ENCODE measurements at places on chromosomes 6 and 20.

- DNase-seq: no peak
Observed at GRCh38 chr6:42138630-42139619, 3.5 kb downstream of the C6orf132 start.

- no peak for DNase-seq
Observed at GRCh38 chr20:47440857-47441773, 60.6 kb upstream of the NCOA3 start.

DNA sequence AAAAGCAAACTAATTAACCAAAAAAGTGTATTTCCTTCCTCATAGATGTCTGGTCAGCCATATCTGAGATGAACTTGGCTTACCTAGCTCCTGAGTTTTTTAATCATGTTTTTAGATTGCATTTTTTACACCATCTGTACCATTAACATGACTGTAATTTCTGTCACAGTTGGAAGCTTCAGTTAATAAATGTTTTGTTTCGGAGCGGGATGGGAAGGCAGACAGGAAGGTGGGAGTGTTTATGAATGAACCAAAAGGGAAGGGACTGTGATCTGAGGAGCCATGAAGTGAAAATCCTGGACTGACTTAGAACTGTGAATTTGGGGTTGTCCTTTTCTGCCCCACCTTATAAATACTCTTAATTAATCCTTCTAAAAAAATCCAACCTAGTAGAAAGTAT is 445.6 kb upstream of the SOX4 start:
- DNase-seq: no peak

GRCh38 chr6:38153076-38153797 is 333.7 kb downstream of the ZFAND3 start:
- no peak for DNase-seq

- no peak for DNase-seq
Observed at GRCh38 chr6:18654821-18655220, 267.7 kb downstream of the RNF144B start.

- no peak for DNase-seq
Observed at GRCh38 chr6:124679387-124679786, 282.9 kb upstream of the RNF217 start.

DNA sequence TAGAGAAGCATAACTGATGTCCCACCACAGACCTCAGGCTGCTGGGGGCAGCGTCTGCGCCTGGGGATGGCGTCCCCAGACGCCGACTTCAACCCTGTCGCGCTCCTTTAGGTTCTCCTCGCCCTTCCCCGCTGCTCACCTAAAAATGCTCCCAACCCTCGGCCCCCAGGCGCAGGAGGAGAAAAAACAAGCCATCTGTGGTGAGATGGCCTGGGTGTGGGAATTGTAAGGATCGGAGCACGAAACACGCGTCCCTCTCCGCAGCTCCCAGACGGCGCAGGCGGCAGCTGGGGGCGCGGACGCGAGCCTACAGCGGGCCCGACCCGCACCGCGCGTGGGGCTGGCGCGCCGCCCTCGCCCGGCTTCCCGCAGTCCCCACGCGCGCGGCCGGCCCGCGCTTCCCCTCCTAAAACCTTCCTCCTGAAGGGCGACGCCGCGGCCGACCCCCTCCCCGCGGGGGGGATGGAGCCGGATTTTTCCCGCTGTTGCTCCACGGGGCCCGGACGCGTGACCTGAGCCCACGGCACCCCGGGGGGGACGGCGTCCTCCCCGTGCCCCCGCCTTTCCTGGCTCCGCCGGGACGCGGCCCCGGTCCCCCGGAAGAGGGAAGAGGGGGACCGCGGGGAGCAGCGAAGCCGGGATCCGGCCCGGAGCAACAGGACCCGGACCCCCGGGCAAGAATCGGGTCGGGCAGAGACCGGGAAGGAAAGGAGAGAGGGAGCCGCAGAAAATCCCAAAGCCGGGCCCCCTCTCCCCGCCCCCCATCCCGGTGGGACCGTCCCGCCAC is 611 bp downstream of the EPB41L2 start:
- DNase-seq: no peak

DNA sequence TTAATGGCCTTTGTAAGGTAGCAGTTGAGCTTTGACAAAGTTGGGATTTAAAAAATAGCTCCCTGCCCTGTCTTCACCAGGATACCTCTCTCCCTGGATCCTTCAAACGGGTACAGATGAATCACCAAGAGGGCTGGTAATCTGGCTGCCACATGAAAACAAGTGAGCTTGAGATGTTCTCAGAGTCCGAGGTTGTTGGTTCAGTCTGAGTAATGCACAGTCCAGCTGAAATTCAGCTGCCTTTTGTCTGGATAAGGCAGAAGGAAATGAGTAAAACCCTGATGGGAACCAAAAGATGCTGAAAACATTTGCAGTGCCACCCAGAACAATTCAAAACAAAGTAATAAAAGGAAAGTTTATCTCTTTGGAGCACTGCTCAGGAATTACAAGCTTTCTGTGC is 86.8 kb downstream of the GJA1 start:
- DNase-seq: no peak

DNA sequence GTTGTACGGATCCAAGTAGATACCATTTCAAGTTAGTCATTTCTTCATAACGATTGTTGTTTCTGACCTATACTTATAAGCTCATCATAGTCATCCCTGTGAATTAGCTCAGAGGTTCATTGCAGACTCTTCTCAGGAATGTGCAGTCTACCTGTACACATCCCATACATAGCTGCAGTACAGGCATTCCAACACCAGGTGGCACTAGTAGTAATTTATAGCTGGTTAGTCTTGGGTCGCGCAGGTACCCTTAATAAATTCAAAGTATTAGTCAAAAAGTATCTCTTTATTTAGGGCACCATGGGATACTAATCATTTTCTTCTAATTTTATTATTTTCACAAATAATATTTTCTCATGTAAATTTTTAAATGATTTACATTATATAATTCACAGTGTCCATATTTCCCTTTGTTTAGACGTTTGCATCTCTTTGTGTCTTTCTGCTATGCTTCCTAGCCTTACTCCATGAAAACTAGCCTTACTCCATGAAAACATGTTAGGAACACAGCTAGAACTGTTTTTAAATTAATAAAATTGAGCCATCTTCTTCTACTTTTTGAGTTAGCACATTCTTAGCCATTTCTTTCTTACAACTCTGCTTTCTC is 128.6 kb upstream of the FAM83B start:
- no peak for DNase-seq

GRCh38 chr6:127516662-127517273 is 2.4 kb downstream of the MTCL3 start:
- DNase-seq: peak; percentile 53

DNA sequence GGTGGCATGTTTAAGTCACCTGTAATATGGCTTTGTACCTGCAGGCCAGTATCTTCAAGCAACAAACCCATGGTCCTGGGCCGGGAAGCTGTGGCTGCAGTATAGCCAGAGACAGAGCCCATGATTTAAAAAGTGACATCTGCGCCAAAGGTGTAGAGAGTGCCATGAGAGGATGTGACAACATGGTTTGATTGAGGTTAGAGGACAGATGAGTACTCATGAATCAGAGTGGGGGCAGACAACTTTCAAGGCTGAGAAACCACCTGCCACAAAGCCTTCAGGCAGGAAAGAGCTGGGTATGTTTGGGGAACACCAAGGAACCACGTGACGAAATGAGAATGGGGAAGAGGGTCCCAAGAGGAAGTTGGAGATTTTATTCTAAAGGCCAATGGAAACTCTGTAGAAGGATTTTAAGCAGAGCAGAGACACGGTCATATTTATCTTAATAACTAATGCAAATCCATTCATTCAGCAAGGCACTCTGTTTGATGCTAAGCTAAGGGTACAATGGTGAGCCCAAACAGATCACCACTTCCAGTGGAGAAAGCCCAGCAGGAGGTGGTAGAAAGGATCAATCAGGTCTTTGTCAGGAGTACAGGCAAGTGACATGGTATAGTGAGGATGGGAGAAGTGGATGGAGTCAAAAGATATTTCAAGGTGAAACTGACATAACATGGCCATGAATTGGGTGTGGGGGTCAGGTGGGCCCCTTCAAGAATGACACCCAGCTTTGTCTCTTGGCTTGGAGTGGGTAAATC is 3.4 kb upstream of the MICAL1 start:
- no peak for DNase-seq

DNA sequence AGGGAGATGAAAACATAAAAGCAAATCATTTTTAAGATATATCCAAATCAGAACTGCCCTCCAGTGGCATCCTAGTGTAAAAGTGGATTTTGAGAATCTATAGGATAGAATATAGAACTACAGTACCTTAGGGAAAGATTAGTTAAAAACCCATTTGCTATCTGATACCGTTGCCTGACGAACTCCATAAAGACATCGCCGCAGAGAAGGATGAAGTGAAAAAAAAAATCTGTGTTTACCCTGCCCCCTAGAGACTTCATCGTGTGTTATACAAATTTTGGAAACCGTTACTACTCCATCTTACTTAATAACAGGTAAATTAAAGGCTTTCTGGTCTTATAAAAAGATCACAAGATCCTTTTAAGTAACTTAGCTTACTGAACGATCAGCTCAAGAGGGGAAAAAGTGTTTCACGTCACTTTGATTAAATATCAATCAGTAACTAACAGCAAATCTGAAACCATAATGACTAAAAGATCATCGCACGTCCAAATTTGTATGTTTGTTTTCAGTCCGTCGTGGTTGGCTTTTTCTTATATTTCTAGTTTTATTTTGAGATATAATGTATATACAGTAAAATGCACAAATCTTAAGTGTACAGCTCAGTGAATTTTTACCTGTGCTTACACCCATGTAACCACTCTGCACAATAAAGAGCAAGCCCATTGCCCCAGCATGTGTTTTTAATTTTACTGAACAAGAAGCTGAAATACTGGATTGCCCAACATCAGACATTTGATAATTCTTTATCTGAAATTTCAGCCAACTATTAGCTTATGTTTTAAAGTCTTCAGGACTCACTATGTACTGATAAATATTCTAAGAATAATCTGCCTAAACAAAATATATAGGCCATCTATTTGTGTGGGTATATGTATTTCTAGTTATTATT is 881 bp upstream of the MCM3 start:
- DNase-seq: no peak

DNA sequence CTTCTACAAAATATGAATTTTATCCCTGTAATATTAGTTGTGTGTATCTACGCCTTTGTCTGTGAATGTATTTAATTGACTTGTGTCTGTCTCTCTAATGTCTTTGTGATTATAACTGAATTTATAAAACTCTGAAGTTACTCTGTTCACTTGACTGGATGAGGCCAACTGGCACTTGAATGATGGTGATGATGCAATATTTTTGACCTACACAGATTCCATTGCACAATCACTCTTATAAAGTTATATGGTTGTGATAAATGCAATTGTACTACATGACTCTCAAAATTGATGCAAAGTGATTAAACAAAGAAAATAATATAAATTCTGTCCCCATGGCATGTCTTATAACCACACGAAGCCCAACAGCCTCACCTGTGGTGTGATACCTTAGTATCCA is 287.3 kb upstream of the PLN start:
- no peak for DNase-seq

DNA sequence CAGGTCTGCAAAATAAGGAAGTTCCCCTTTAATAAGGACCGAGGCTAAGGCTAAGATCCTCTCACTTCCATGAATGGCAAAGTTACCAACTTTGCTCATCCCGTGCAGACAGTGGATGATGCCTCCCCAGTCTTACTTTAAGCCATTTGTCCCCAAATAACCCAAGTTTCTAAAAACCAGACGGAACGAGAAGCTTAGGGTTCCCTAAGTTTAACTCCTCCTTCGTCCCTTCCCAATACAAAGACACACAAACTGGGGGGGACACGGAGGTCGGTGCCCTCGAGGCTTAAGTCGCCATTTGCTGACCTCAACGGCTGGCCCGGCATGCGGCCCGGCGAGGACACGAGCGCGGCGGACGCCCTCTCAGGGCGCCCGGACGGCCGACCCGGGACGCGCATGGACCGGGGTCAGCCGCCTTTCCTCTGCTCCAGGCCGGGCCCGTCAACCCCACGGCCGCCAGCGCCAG is 527 bp downstream of the FBXO30 start:
- DNase-seq: no peak

- no peak for DNase-seq
Observed at GRCh38 chr6:159689001-159689400, 4.0 kb downstream of the SOD2 start.

- no peak for DNase-seq
Observed at GRCh38 chr6:13463941-13464340, 23.5 kb downstream of the GFOD1 start.

- DNase-seq: no peak
Observed at GRCh38 chr6:79570129-79571029, 33.1 kb upstream of the LCA5 start.

Data from amygdala (tissue), 56 donors.